ENCODE measurements at places on chromosomes 4 and X.

DNA sequence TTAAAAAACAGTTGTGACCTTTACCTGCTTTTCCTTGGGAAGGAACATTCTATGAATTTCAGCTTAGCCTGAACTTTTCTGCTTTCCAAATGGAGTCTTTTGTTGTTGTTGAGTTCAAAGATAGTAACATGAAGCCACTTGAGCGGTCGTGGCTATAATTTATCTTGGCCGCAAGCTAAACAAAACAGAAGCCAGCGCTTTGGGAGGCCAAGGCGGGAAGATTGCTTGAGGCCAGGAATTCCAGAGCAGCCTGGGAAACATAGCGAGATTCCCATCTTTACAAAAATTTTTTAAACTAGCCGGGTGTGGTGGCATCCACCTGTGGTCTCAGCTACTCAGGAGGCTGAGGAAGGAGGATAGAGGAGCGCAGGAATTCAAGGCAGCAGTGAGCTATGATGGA, 29.9 kb downstream of the TKTL1 start:
- DNase-seq = no peak

GRCh38 chr4:1973661-1974060, 35.1 kb downstream of the NELFA start:
- DNase-seq = no peak

- DNase-seq = no peak
These were observed 356 bp downstream of the FRG1 start for GRCh38 chr4:189941005-189941450.

DNA sequence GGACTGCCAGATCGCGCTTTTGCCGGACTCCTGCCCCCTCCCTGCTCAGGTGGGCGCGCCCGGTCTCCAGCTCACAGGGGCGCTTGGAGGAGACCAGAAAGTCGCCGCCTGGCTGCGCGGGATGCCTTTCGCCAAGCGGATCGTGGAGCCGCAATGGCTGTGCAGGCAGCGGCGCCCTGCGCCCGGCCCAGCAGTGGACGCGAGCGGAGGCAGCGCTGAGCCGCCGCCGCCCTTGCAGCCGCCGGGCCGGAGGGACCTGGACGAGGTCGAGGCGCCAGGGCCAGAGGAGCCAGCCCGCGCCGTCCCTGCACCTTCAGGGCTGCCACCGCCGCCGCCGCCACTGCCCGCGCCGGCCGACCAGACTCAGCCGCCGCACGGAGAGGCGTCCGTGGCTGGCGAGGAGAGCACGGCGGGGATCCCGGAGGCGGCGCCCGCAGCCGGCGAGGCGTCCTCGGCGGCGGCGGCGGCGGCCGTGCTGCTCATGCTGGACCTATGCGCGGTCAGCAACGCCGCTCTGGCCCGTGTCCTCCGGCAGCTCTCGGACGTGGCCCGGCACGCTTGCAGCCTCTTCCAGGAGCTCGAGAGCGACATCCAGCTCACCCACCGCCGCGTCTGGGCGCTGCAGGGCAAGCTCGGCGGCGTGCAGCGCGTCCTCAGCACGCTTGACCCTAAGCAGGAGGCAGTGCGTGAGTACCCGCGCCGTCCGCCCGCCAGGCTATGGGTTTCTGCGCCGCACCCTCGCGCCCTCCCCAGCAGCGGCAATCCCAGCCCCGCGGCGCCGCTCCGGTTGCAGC, 834 bp downstream of the NHS start:
- no peak for DNase-seq

GRCh38 chr4:42711496-42711895, 54.6 kb upstream of the ATP8A1 start:
- no peak for DNase-seq

DNA sequence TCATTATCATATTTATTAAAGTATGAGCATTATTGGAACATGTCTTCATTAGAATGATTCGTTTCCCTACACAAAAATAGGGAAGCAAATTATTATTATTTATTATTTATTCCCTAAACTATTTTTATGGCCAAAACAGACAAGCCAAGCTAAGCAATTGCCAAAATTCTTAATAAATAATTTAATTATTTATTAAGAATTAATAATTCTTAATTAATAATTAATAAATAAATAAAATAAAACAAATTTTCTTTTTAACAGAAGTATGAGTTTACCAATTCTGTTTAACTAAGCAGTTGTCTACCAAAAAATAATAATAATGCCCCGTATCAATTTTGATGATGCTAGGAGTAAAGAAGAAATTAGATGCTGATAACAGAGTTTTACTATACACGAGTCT, 1080.8 kb upstream of the AGA start:
- no peak for DNase-seq

DNA sequence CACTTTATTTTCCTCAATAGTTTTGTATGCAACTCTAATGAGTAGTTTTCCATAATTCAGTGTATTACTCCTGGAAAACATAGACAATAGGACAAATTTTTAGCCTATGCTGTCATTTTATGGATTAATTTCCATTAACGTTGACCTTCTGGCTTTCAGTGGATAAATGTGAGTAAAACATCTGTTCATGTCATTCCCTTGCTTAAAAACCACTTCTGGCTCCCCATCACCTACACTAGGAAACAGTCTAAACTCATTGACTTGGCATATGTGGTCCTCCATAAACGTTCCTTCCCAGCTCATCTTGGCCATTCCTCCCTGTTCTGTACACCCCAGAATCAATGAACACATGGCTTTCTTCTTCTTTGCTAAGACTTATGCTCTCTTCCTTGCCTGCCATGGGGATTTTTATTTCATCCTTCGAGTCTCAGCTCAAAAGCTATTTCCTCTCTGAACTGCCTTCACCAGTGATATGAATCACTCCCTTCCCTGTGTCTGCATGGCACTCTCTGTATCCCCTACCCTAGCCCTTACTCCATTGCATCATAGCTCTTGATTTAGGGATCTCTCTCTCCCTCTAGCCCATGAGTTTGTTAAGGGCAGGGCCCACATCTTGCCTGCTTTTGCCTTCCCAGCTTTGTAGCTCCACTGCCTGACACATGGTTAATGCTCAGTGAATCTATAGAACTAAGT, 34.8 kb downstream of the DOCK11 start:
- no peak for DNase-seq

GRCh38 chr4:102344520-102344953, 745 bp downstream of the SLC39A8 start:
- peak; percentile 73 for DNase-seq

DNA sequence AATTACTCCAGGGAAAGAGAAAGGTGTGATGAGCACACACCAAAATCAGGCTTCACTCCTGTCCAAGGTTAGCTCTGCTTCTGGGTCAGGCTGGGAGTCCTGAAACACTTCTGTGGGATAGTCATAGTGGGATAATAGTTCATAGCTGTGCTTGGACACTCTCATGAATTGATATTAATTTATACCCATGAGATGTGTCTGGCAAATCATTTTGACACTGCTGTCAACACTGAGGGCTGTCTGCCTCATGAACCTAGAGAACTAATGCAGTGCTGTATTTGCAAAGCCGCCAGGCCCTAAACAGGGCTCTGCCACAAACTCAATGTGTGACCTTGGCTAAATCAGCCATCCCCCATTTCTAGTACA, 24.5 kb upstream of the PGRMC1 start:
- no peak for DNase-seq

GRCh38 chrX:147914591-147914990, 2.9 kb downstream of the FMR1 start:
- DNase-seq = no peak

GRCh38 chr4:75118739-75119138, 185.8 kb downstream of the PARM1 start:
- no peak for DNase-seq

- no peak for DNase-seq
These were observed 28.4 kb downstream of the CXCL1 start for GRCh38 chr4:73897380-73898136.

DNA sequence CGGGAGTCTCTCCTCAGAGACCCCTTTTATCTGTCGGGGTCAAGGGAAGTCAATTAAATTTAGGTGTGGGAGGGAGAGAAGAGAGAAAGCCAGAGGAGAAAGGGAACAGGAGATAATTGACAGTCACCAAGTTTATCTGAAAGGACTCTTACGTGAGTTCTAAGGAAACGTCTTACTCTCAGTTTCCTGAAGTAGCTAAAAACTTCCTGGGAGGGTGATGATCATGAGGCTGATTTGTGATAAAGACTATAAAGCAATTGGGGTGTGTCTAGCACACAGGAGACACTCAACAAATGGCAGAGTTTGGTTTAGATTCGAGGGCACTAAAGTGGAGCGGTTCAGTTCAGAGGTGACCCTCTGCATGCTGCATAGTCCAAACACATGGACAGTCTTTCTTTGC, 254.1 kb downstream of the FBXW7 start:
- DNase-seq = no peak

GRCh38 chr4:42708625-42709024, 51.7 kb upstream of the ATP8A1 start:
- DNase-seq = no peak

GRCh38 chrX:110286106-110286505, 31.8 kb downstream of the AMMECR1 start:
- no peak for DNase-seq

DNA sequence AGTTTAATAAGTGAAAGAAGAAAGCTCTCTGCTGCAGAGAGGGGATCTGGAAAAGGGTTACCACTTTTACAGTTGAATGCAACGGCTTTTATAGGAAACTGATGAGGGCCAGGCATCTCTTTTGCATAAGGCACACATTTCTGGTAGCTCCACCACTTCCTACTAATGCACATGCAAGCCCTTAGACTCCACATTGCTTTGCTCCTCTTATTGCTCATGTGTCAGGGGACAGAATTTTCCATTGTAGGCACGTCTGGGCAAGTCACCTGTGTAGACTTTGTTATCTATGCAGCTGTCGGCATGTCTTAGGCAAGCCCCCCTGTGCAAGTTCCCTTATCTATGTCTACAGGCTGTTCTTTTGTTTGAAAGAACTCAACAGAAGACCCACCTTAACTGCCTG, 294.6 kb upstream of the STS start:
- DNase-seq = no peak

- no peak for DNase-seq
These were observed 79.3 kb upstream of the LIMCH1 start for GRCh38 chr4:41458689-41459088.

GRCh38 chrX:136468391-136469103, 19.2 kb upstream of the BRS3 start:
- DNase-seq = no peak

GRCh38 chr4:20074450-20074849, 177.3 kb upstream of the SLIT2 start:
- DNase-seq = no peak

- peak; percentile 86 for DNase-seq
These were observed 12.2 kb upstream of the CENPU start for GRCh38 chr4:184745831-184746795.

GRCh38 chrX:111928456-111928855, 52.5 kb downstream of the TRPC5OS start:
- DNase-seq = no peak

- DNase-seq = no peak
These were observed 60.6 kb upstream of the NKX1-1 start for GRCh38 chr4:1466863-1467165.

- DNase-seq = no peak
These were observed 13.7 kb upstream of the SMIM20 start for GRCh38 chr4:25900310-25900709.

DNA sequence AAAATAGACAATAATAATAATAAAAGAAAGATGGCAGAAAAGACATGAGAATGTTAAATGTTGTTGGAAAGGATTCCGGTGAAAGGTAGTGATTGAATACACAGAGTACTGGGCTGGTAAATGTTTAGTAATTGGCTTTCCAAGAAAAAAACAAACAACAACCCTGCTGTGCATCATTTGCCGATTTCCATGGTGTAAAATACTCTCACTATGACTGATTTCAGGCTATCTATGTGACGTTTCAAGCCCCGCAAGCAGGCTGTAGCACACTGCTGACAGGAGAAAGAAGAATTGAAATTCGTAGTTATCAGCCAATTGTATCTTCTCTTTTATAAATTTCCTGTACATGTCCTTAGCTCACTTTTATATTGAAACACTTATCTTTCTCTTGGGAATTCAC, 13.6 kb upstream of the SEPTIN6 start:
- no peak for DNase-seq

Data from activated CD4-positive, alpha-beta T cell treated with anti-CD3 and anti-CD28 coated beads, Interleukin-2, amount 10 ng/mL, durations not matched to agents 7 days and 5 days (primary cell).